Large intestine (tissue), 12 donors: ENCODE measurements at places on chromosomes 13 and 19.

DNA sequence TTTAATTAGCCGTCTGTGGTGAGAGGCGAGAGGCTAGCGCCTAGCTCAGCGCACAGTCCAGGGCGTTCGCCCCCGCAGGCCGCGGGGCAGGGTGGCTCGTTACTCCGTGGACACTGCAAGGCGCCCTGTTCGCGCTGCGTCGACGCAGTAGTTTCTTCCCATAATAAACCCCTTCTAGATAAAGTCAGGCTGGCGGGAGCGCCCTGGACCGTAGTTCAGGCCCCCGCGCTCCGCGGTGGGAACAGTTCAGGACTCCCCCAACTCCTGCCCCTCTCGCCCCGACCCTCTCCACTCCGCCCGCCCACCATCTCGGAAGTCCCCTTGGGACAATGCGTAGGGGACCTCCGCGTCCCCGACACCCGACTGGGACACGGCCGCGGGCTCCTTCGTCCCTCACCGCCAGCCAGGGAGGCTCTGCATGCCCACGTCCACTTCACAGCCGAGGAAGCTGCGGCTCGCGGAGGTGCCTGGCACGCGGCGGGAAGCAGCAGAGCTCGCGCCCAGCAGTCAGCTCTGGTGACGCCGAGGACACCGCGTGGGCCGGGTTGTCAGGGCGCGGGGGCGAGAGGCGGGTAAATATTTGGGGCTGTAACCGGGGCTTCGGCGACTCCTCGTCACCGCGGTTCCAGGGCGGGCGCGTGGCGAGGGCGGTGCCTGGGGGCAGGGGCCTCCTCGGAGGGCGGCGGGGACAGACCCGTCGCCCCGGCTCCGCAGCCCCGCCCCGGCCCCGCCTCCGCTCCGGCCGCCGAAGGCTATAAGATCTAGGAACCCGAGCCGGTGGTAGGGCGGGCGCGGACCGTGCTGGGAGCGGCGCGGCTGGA lies at the start of gene RGCC:
RGCC (plus strand) TSS at position 783 of the 821 bp plus-strand sequence. CDS start 158 bp downstream, outside the sequence.
- peaks cover 54% of the 10 kb centered on the region for H3K27me3 ChIP-seq
- H3K36me3 ChIP-seq: no peaks in the 10 kb centered on the region
- no peak within 1 kb of the TSS for H3K27ac ChIP-seq
- peaks cover 8% of the 10 kb centered on the region for H3K4me1 ChIP-seq
- DNase-seq: peak; percentile 82

DNA sequence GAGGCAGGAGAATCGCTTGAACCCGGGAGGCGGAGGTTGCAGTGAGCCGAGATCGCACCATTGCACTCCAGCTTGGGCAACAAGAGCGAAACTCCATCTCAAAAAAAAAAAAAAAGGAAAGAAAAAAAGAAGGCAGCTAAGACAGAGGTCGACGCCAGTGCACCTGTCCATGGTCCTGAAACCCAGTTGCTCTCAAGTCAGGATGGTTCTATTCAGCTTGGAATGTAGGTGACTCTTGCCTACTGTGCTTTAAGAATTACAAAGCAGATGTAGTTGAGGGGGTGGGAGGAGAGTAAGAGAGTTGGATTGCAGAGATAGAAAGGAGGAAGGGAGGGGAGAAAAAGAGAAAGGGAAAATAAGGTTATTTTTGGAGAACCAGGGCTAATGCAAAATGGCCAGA lies 18.7 kb downstream of the CACNG7 start:
- no peak overlapping the region for H3K27ac ChIP-seq
- no peak overlapping the region for H3K4me3 ChIP-seq

DNA sequence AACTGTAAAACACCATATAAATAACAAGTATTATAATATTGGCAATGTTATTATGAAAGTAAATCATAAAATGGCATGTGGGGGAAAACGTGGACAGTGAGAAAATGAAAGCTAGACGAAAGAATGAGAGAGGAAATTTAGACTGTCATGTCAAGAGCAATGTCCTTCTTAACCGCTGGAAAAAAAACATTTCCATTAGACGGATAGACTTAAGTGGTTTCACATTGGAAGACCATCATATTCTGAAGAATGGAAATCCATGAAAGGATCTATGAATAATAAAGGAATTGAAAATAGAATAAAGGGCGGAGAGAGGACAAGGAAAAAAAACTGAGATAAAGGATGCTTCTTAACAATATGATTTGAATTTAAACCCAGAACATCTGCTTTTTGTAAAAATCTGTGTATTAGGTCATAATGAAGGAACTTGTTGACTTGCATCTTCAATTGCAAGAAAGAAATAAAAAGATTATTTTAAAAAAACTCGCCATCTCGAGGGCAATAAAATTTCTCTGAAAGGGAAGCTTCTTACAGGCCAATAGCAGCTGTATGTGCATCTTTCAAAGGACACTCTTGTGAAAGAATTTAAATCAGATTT lies 90.6 kb downstream of the SPRY2 start:
- no peak overlapping the region for H3K27ac ChIP-seq
- no peaks in the 10 kb centered on the region for H3K27me3 ChIP-seq
- no peaks in the 10 kb centered on the region for H3K4me1 ChIP-seq
- no peaks in the 10 kb centered on the region for H3K36me3 ChIP-seq

DNA sequence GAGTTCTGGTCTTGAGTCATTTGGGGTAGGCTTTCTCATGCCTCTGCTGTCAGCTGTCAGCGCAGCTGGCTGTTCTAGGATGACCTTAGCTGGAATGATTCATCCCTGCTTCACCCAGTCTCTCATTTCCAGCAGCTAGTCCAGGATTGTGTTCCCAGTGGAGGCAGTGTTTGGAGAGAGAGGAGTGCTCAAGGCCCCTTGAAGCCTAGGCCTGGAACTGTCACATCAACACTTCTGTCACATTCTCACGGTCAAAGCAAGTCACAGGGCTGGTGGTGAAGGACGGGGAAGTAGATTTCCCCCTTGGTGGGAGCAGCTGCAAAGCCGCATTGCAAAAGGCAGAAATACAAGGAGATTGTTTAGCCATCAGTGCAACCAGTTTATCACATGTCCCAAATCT lies 15.2 kb downstream of the TPT1 start:
- H3K27me3 ChIP-seq: no peaks in the 10 kb centered on the region
- no peak overlapping the region for H3K27ac ChIP-seq
- no peaks in the 10 kb centered on the region for H3K4me1 ChIP-seq

GRCh38 chr13:52804202-52804641 lies 44.2 kb downstream of the PCDH8 start:
- no peak overlapping the region for H3K27ac ChIP-seq
- no peak for DNase-seq
- H3K27me3 ChIP-seq: no peaks in the 10 kb centered on the region
- no peak overlapping the region for H3K4me3 ChIP-seq
- no peaks in the 10 kb centered on the region for H3K36me3 ChIP-seq

DNA sequence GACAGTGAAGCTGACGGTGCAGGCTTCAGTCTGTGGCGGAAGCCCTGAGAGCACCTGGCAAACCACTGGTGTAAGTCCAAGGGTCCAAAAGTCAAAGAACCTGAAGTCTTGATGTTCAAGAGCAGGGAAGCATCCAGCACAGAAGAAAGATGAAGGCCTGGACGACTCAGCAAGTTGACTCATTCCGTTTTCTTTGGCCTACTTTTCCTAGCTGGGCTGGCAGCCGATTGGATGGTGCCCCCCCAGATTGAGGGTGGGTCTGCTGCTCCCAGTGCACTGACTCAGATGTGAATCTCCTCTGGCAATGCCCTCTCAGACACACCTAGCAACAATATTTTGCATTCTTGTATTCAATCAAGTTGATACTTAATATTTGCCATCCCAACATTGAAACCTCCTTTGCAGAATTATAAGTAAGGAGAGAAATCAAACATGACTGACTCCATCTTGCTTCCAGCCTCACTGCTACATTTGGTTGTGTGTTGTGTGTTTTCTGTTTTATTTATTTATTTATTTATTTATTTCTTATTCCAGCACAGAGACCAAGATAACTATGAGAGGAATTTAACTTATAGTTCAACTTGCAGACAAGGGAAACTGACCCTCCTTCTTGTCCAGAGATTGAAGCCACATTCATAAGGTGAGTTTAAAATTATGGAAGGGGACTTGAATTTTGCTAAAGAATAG lies 32.8 kb downstream of the IGFL2 start:
- no peaks in the 10 kb centered on the region for H3K36me3 ChIP-seq
- no peak for DNase-seq
- no peak overlapping the region for H3K4me3 ChIP-seq
- peaks cover 5% of the 10 kb centered on the region for H3K27me3 ChIP-seq
- H3K4me1 ChIP-seq: no peaks in the 10 kb centered on the region

DNA sequence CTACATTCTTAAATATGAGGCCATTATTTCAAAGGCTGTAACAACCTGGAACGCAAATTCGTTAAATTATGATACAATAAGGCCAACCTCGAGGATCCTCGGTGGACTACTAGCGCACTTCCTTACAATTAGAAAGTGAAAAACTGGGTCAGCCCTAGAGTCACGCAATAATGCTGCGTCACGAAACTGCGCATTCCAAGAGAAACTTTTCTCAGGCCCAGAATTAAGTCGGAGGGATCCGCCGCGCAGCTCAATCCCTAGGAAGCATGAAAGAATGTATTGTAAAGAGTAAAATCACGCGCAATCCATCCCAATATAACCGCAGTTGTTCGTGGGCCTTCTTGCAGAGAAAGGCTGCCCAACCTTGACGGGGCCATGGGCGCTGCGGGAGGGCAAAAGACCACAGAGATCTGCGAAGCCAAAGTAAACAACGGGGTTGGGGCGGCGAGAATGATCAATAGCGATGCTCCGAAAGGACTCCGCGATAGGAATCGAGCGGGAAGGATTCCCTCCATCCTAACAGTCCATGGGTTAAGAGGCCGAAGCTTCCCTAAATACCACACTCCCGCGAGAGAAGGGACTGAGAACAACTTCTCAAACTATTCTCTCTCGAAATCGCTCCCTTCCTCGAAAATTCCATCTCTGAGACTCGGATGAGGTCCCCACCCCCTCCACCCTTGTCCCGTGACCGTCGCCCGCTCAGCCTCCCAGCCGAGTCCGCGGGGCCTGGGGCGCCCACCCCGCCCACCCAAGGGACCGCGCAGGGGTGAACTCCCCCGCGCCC lies 564 bp downstream of the SPART start:
- peak; percentile 77 for DNase-seq
- H3K36me3 ChIP-seq: no peaks in the 10 kb centered on the region
- H3K4me1 ChIP-seq: peaks cover 3% of the 10 kb centered on the region
- peak overlapping the region; percentile 83 for H3K4me3 ChIP-seq
- peaks cover 6% of the 10 kb centered on the region for H3K27me3 ChIP-seq

- H3K27me3 ChIP-seq: no peaks in the 10 kb centered on the region
- peak; percentile 44 for DNase-seq
- no peaks in the 10 kb centered on the region for H3K36me3 ChIP-seq
- H3K4me3 ChIP-seq: no peak overlapping the region
These were observed 23.7 kb upstream of the UBE2L5 start for GRCh38 chr13:30398601-30399072.
